ENCODE measurements at places on chromosomes 16 and 17.
A peak's percentile ranks its signal among the peaks of the same experiment; 100 is the strongest.

DNA sequence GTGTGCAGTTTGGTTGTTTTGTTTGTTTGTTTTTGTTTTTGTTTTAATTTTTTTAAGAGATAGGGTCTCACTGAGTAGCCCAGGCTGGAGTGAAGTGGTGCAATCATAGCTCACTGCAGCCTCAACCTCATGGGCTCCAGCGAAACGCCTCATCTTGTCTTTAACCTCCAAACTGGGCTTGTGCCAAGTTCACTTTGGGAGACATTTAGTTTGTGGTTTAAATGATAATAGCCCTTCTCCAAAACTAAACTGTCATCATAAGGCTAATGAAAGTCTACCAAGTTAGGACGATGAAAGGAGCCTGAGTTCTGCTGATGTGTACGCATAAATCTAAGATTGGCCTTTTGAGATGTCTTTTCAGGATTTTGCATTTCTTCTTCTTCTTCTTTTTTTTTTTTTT lies 6.5 kb upstream of the CARD14 start:
- DNase-seq = no peak

DNA sequence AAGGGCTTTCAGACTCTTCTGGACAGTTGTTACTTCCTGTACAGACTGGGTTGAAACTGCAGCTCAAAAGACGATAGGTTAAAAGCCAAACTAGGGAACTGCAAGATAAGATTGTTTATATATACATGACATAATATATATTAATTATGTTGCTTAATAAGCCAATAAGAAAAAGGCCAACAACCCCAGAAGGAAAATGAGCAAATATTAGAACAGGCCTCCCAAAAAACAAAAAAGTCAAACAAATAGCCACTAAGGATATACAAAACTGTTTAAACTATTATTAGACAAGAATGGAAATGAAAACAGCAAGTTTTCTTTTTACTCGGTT lies 495 bp upstream of the CMTR2 start:
- DNase-seq = no peak

GRCh38 chr16:84484579-84485254 lies 19.7 kb downstream of the MEAK7 start:
- DNase-seq = peak; percentile 40

DNA sequence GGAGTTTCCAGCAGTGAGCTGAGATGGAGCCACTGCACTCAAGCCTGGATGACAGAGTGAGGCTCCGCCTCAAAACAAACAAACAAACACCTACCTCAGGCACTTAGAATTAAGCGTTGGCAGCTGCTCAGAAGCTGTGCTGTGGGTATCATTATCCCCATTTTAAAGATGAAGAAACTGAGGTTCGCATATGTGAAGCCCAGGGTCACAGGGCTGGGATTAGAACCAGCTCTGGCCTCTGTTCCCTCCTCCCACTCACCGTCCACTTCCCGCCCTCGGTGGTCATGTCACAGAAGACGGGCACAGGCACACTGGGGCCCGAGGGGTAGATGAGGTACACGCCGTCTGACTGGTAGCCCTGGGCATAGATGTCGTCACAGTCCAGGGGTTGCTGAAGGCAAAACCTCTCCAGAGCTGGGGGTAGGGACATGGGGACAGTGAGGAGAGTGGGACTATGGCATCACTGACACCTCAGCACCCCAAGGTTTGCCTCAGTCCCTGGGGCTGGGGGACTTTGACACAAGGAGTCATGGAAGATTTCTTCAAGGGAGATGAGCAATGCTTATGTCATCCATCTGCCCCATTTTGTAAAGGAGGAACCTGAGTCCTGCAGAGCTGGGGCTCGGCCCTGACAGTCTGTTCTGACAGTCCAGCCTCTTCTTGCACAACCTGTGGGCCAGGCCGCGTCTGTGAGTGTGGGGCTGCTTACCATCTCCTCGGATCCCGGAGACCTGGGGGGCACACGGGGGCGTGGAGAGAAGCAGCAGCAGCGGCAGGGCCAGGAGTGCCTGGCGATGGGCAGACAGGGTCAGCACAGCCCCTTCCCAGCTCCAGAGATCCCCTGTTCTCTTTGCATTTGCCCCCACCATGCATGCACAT lies 700 bp downstream of the MFAP4 start:
- peak; percentile 97 for DNase-seq

DNA sequence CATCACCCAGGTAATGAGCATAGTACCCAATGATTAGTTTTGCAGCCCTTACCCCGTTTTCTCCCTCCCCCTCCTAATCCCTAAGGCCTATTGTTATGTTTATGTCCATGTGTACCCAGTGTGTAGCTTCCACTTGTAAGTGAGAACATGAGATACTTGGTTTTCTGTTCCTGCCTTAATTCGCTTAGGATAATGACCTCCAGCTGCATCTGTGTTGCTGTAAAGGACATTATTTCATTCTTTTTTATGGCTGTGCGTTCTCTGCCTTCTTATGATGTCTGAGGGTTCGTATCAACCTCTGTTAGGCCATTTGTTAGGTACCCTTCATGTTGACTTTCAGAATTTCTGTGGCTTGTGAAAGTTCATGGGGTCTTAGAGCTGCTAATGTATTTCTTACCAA lies 31.0 kb downstream of the CTCF start:
- DNase-seq = no peak

DNA sequence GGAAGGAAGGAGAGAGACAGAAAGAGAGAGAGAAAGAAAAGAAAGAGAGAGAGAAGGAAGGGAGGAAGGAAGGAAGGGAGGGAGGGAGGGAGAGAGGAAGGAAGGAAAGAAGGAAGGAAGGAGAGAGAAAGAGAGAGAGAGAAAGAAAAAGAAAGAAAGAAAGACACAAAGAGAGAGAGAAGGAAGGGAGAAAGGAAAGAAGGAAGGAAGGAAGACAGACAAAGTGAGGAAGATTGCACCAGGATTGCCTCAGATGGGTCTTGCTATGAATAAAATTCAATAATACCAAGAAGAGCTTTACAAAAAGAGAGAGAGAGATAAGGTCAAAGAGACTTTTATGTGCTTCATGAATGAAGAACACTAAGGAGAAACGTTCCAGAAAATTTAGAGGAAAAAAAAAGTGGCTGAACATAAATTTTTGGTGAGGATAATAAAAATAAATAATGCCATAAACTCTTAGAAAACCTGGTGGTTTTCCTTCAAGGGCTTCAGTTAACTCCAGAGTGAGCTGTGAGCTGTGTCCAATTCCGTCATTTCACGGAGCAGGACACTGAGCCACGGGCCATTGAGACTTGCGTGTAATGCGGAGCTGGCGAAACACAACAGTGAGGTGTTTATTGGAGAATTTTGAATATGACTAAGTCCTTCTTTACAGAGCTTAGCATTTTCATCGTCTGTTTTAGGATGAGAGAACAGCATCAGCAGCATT lies 72.7 kb upstream of the TNRC6C start:
- DNase-seq = no peak
